ENCODE measurements at places on chromosomes 5 and 9. TPM values are rescaled to one million over a fixed set of nuclear protein-coding genes. Genes with fewer than 3 reads are reported as not detected.

Gene SLC34A3
- total RNA-seq: not detected

Gene C5orf58
- total RNA-seq: not detected

Gene KCTD16
- total RNA-seq: not detected

Gene PLCXD3
- 1.1 TPM for total RNA-seq

Gene LCP2
- 4.6 TPM for total RNA-seq

Gene UIMC1
- total RNA-seq: 18.2 TPM

Gene SURF6
- 29.0 TPM for total RNA-seq

Gene ZNG1E
- total RNA-seq: 38.2 TPM

Gene ADAMTSL2
- not detected for total RNA-seq

Gene MAP1B
- total RNA-seq: 98.0 TPM

Gene SLC25A2
- 0.67 TPM for total RNA-seq

Gene FPGS
- 21.3 TPM for total RNA-seq

Gene SPAAR
- total RNA-seq: 0.72 TPM

Gene PTGS1
- 110 TPM for total RNA-seq

Gene MSMP
- total RNA-seq: not detected

Gene ANGPTL2
- total RNA-seq: 18.1 TPM

Gene GFPT2
- total RNA-seq: 8.4 TPM

Gene PAEP
- total RNA-seq: 0.89 TPM

Gene BAAT
- not detected for total RNA-seq

Data from lower leg skin (tissue), 4 donors.